ENCODE measurements at places on chromosomes 3 and 15. TPM values are rescaled to one million over a fixed set of nuclear protein-coding genes. Genes with fewer than 3 reads are reported as not detected.

The PIGX gene
- 38.0 TPM for total RNA-seq

DNA sequence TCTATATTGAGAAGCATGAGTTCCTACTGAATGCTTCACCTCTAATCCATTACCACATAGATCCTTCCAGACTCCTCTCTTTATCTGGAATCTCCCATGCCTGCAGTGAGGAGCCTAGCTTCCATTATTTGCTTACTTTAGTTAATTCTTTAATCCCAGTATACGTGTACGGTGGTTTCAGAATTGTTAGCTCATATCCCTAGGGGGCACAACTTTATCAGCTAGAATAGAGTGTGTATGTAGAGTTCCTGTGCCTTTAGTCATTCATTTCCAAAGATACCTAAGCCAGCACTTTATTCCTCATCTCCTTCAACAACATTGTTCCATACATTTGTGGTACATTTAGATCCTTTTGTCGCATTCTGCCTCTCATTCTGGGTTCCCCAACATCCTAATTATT is 226.0 kb downstream of the TJP1 start:
- DNase-seq, result no peak

GRCh38 chr3:108862865-108863798 is 40.5 kb downstream of the TRAT1 start:
- peak; percentile 20 for DNase-seq

- DNase-seq, result peak; percentile 6
Measured at GRCh38 chr3:105527949-105528348, 161.2 kb downstream of the ALCAM start.

DNA sequence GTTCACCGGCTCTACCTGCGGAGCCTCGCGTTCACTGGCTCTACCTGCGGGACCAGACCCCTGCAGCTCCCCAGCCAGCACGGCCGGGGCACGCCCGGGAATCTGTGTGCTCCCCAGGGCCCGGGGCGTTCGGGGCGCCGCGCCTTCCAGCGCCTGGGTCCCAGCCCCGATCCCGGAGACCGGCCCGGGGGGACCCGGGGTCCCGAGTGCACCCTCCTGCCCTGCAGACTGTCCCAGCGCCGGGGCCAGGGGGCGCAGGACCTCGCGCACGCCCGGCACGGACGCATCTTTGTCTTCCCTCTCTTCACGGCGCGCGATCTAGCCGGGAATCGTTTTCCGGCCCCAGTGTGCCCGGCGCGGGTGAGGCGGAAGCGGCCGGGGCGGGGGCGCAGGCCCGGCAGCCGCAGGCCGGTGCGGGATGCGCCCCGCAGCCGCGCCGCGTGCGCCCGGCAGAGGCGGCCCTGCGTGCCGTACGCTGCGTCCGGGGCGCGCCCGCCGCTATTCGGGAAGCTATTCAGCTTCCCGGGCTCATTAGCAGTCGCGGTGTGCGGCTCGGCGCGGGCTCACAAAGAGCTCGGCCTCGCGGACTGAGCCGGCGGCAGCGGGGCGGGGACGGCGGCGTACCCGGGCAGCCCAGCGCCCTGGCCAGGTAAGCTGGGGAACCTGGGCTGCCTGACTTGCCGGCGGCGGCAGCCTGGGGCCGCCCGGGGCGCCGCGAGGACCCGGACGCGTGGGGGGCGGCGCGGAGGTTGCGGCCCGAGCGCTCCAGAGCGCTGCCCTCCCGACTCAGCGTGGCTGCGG is at the start of gene APBA2:
Gene APBA2, plus strand, starts transcription at position 345 of the 801 bp plus-strand sequence. CDS start 167,911 bp downstream, outside the sequence.
- peak; percentile 33 for DNase-seq
